ENCODE measurements at places on chromosomes 12 and 14.

GRCh38 chr12:42145197-42145549 is 499 bp upstream of the GXYLT1 start:
- no peak for DNase-seq

GRCh38 chr12:124777399-124778372 is 86.0 kb downstream of the SCARB1 start:
- no peak for DNase-seq

- DNase-seq: no peak
These were observed 401.7 kb downstream of the DPF3 start for GRCh38 chr14:72492196-72492595.

GRCh38 chr12:105852496-105852895 is 286.3 kb downstream of the NUAK1 start:
- DNase-seq: no peak

GRCh38 chr14:100786576-100787219 is 39.2 kb upstream of the MEG3 start:
- DNase-seq: no peak

- peak; percentile 78 for DNase-seq
These were observed 17.4 kb upstream of the B4GALNT3 start for GRCh38 chr12:442235-442884.

GRCh38 chr12:19200261-19200660 is 70.7 kb downstream of the PLEKHA5 start:
- DNase-seq: no peak

GRCh38 chr14:36256126-36256801 is 64.2 kb downstream of the MBIP start:
- no peak for DNase-seq

DNA sequence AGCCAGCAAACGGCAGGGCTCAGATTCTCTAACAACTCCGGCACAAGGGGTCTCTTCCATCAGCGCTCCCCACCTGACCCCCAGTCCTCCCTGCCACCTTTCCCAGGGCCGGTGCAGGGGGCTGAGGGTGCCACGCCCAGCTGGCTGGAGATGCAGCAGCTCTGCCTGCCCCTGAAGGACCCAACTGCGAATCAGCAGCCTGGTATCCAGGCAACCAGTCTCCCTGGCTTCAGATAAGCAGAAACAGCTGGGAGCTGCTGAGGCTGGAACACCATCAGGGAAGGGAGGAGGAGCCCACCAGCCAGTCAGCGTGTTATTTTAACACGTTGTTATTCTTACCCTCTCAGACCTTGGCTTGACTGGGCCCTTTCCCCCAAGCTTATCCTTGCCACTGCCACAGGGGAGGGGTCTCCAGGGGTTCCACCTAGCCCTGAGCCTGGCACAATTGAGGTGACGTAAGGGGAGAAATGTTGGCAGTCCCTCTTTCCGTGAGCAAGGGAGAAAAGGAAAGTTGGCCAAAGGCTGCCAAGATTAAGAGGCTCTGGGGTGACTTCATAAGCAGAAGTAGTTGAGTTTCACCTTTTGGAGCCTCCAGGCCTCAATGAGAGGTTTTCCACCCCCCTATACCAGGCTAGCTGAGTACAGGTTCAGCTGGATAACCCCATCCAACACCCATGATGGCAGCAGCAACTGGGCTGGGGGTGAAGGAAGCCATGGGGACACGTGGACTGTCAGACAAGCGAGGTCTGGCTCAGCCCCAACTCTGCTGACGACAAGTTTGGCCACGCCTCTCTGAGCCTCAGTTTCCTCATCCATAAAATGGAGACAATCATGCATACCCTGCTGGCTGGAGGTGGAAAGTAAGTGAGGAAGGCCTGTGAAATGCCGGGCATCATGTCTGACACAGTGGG is 91.1 kb downstream of the IRF2BPL start:
- DNase-seq: no peak

GRCh38 chr12:79071498-79071897 is 206.9 kb downstream of the SYT1 start:
- peak; percentile 43 for DNase-seq

DNA sequence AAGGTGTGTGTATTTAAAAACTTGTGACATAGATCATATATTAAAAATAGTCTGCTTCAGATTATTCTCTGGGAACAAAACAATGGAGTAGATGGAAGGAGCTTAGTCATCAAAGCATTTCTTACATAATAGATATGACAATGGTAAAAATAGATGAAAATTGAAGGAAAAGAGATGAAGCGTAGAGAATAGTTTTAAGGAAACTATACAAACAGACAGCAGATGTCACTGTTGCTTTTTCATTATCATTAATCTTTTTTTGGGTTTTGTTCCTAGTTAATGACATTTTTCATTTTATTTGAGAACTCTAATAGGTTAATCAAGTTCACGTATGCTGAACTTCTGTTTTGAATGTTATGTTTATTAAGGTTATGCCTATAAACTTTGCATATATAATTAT is 149.2 kb upstream of the FBXO33 start:
- DNase-seq: no peak

GRCh38 chr12:4843907-4844306 is 65.8 kb upstream of the KCNA1 start:
- DNase-seq: no peak

GRCh38 chr12:56808954-56809353 is 45.8 kb downstream of the HSD17B6 start:
- no peak for DNase-seq

GRCh38 chr12:25752710-25753309 is 199.7 kb upstream of the LMNTD1 start:
- DNase-seq: no peak

DNA sequence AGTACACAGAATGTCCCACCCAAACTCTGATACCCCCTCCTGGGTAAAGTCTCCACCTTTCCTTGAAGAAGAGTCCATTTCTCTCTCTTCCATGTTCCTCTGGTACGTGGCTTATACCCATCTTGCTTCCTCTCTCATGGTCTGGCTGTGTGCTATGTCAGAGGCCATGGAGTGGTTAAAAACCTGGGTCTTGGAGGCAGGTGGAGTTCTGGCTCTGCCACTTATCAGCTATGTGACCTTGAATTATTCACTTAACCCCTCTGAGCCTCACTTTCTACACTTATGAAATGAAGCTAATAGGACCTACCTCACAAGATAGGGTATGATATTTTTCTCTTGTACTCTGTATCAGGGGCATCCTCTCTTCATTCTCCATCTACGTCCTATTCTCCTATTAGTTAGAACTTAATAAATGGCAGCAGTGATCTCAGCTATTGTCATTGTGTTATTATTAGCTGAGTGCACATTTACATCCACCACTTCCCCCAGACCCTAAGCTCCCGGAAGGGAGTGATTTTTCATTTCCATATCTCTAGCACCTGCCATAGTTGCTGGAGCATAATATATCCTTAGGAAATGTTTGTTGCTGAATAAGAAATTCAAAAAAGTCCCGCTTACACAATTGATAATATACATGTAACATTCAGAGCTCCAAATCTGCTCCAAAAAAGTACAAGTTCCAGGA is 59.8 kb upstream of the NOS1 start:
- no peak for DNase-seq

- no peak for DNase-seq
These were observed 386.3 kb downstream of the TMEM121 start for GRCh38 chr14:105912641-105913180.

GRCh38 chr12:75480469-75480949 is at the start of gene GLIPR1:
TSS of gene GLIPR1 (plus strand) at chr12:75480755. CDS start at chr12:75480881, 126 bp downstream.
- peak; percentile 17 for DNase-seq

Measured in HAP-1 (cell line).